ENCODE measurements at places on chromosomes 2 and 18.

- DNase-seq: no peak
These were observed 31.4 kb upstream of the CASP8 start for GRCh38 chr2:201228912-201229290.

- no peak for DNase-seq
These were observed 333.9 kb downstream of the LPIN1 start for GRCh38 chr2:12080360-12080759.

DNA sequence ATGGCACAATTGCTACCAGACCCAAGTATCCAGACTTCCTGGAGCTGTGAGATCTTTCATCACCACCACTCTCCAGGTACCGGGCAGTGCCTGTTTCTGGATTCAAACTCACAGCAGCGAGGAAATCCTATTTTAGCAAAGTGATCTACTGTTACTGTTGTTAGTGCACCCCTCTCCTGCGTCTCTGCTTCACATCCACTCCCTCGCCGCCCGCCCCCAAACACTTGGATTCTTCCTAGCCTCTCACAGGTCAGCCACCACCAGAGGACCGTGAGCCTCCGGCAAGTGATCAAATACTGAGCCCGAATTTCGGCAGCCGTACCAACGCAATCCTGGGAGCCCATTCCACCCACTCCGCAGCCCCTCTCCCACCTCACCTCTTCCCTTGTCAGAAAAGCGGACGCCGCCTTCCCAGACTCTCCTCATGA, 519 bp downstream of the METTL4 start:
- DNase-seq: peak; percentile 70

GRCh38 chr2:203195331-203196036, 43.3 kb upstream of the CYP20A1 start:
- DNase-seq: no peak

DNA sequence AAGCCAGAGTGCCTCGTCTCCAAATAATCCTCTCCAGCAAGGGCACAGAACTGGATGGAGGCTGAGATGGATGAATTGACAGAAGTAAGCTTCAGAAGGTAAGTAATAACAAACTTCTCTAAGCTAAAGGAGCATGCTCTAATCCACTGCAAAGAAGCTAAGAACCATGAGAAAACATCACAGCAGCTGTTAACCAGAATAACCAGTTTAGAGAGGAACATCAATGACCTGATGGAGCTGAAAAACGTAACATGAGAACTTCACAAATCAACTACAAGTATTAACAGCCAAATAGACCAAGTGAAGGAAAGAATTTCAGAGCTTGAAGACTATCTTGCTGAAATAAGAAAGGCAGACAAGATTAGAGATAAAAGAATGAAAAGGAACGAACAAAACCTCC, 32.3 kb downstream of the WDPCP start:
- DNase-seq: no peak

GRCh38 chr2:196173505-196173904, 2.1 kb upstream of the STK17B start:
- no peak for DNase-seq

DNA sequence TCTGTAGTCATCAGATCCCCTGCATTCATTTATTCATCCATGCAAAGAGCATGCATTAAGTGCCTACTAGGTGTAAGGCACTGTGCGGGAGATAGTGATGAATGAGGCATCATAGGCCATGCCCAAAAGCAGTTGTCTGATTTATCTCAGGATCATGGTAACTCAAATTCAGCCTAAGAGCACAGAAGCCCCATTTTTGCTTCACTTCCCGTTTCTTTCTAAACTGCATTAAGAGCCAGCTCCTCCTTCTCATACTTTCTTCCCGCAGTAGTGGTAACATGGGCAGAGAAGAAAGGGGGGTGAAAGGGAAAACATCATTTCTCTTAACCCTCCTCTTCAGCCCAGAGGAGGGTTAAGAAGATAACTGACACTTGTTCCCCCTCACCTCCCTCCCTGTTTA, 2.9 kb downstream of the GPR45 start:
- DNase-seq: no peak

- no peak for DNase-seq
These were observed 91.0 kb downstream of the MARCHF4 start for GRCh38 chr2:216281316-216281715.

GRCh38 chr18:46169464-46169941, 65.3 kb downstream of the HAUS1 start:
- peak; percentile 89 for DNase-seq

DNA sequence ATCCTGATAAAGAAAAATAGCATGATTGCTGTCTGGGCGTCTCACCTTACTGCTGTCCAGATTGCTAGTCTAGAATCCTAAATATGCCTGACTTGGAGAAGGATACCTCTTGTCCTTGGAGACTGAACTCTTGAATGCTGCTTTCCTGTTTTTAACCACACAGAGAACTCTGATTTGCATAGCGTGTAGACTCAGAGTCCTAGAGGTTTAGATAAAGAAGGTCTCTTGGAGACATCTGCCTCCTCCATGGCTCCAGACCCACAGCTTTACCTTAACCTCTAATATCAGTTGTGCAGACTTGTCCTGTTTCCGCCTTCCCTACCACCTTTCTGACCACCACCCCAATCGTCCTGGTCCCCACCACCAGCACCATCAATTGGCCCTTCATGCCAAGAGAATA, 292.6 kb upstream of the CYRIA start:
- no peak for DNase-seq

DNA sequence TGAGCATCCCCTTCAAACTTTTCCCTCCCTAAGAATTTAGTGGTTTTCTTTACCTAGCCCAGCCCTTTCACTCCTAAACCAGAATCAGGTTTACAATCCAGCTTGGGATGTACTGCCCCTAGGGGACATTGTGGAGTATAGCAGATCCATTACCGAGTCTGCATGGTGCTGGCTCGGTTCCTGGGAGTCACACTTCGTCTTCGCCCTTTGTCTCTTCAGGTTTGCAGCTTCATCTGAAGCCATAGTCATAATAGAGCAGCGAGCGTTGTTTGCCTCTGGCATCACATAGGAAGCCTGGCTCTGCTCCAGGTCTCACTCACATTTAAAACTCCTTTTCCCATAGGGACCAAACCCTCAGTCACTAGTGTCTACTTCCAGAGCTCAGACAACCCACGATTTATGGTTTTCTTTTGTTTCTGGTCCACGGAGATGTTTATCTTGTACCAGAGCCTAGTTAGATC, 16.8 kb upstream of the LYPD6 start:
- peak; percentile 33 for DNase-seq

DNA sequence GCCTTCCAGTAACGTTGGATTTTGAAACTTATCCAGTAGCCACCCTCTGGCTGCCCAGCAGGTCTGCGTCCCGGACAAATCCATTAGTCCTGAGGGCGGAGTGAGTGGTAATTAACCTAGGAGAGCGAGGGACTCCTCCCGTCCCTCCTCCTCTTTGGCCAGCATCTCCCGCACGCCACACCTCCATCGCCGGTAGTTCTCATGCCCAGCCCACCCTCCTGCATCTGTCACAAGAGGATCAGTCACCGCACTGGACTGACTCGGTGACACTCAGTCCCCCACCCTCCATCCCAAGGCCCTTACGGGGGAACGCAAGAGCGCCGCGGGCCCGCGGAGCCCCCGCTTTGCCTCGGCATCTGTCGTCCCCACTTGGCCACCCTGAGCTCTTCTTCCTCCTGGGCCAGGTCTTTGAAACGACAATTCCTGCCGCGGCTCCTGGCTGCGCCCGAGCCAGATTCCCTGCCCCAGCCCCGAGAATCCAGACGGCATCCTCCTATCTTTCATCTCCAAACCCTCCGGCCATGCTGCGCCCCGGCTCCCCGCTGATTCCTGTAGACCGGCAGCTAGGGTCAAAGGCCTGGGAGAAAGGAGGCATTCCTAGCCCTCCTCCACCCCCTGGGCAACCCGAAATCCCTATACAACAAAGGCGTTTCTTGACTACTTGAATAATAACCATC, 77.5 kb downstream of the EIF2AK3 start:
- no peak for DNase-seq

DNA sequence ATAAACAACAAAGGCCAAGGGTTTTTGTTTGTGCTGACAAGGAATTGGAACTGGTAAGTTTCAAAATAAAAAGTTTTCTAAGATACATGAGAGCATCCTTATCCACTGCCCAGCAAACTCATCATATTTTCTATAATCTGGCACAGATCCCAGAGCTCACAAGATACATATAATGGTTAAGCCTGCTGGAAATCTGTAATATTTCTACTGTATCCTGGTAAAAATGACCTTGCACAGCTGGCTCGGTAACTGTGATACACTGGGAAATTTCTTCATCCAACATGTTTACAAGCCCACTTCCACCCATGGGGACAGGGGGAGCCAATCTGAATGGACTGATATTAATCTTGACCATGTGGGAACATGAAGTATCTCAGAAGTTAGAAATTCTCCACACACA, 425.4 kb upstream of the MMADHC start:
- DNase-seq: peak; percentile 81

DNA sequence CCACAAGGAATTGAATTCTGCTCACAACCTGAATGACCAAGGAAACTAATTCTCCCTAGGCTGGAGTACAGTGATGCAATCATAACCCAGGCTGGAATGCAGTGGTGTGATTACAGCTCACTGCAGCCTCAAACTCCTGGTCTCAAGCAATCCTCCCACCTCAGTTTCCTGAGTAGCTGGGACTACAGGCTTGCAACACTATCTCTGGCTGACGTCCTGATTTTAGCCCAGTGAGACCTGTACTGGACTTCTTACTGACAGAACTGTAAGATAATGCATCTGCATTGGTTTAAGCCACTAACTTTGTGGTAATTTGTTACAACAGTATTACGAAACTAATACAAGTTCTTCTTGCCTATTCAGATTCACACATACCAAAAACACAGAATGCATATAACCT, 9.5 kb upstream of the KDSR start:
- DNase-seq: peak; percentile 87

DNA sequence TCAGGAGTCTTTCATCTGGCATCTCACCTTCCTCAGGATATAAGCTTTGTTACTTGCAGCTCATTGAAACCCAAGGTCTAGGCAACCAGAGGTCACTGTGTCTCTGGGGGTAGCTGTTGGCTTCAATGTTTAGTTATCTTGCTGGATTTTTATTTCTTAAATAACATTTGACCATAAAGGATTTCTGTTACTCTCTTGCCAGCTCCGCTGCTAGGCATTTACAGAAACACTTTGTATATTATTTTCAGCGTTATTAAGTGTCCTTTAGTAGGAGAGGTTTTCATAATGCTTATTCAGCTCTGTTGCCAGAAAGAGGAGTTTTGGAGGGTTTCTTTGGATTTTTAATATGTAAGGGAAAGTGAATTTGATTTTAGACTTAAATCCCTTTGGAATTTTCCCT, 61.4 kb downstream of the QPCT start:
- DNase-seq: no peak

DNA sequence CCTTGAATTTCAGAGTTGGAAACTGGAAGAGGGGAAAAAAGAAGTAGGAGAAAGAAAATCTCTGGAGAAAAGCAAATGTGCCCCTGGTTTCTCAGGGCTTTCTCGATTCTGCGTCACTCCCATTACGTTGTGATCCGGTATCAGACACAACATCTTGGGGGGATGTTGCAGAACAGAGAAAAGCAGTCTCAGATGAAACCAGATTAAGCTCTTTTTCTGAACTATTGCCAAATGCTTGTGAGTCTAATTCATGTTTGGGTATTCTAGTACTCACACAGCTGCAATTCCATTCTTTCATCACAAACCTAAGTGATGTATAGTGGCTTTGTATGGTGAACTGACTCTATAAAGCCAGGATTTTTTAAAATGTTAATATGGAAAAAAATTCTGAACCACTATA, 233.2 kb downstream of the TCF4 start:
- DNase-seq: peak; percentile 58

DNA sequence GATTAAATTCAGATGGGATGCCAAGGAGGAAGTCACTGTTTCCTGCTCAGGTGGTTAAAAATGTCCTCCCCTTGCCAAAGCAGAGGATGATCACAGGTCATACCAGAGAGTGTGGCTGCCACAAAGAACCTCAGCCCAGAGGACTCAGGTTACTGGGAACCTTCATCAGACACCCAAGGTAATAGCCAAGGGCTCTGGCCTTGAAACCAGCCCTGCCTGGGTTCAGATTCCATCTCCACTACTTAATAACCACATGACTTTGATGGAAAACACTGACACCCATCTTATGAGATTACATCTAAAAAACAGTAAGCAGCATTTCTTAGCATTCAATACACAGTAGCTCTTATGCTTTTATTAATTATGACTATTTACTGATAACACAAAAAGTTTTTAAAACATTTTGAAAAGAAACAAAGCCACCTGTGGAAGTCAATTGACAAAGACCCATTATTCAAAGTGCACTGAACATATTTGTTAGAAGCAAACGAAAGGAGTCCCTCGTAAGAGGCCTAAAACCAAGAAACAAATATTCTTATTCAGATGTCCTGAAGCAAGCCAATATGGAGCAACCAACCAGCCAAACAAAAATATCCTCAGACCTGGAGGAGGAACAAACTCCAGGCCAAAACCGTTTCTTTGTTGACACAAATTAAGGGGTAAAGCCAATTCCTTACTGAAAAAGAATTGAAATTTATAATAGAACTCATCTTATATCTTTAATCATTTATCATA, 241.5 kb downstream of the RNF152 start:
- no peak for DNase-seq

- peak; percentile 95 for DNase-seq
These were observed 277.1 kb upstream of the CCDC68 start for GRCh38 chr18:55236150-55236931.

- no peak for DNase-seq
These were observed 1.0 kb upstream of the EFHD1 start for GRCh38 chr2:232632229-232632903.

DNA sequence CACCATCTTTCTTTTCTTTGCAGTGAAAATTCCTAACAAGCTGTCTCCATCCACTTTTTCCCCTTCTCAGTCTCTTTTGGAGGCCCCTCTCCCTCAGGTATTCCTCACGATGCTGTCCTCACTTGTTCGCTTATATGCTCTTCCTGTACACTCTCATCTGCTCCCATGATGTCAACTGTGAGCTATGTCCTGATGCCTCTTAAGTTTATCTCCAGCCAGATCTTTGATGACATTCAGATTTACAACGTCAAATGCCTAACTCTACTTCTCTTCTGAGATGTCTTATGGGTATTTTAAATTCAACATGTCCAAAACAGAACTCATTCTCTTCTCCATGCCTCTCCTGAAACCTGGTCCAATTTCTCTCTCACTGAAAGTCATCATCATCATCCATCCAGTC, 55.1 kb upstream of the SERTAD2 start:
- no peak for DNase-seq

- no peak for DNase-seq
These were observed 164.5 kb downstream of the PTH2R start for GRCh38 chr2:208570851-208571763.

Data from choroid plexus epithelial cell (primary cell).